ENCODE measurements at places on chromosomes 5 and 9. TPM values are rescaled to one million over a fixed set of nuclear protein-coding genes. Genes with fewer than 3 reads are reported as not detected.

Gene SYNPO
- polyA plus RNA-seq: 47.2 TPM

Gene CBY3
- 0.11 TPM for polyA plus RNA-seq

Gene NUTM2G
- polyA plus RNA-seq: not detected

Gene ARL15
- 25.4 TPM for polyA plus RNA-seq

Gene ADRB2
- 1.6 TPM for polyA plus RNA-seq

Gene ESM1
- polyA plus RNA-seq: 0.19 TPM

Gene SPINK13
- polyA plus RNA-seq: not detected

Gene HINT1
- polyA plus RNA-seq: 239 TPM

Gene GPR151
- polyA plus RNA-seq: not detected

Gene SPINK4
- 2.6 TPM for polyA plus RNA-seq

Gene SLC25A2
- not detected for polyA plus RNA-seq

Gene ZNF883
- polyA plus RNA-seq: 1.4 TPM

All from urinary bladder (tissue), 4 donors.